Activated naive CD8-positive, alpha-beta T cell treated with anti-CD3 and anti-CD28 coated beads, Interleukin-2, amount 50 U/mL, for 24 hours (primary cell): ENCODE measurements at places on chromosomes 16 and 17.

DNA sequence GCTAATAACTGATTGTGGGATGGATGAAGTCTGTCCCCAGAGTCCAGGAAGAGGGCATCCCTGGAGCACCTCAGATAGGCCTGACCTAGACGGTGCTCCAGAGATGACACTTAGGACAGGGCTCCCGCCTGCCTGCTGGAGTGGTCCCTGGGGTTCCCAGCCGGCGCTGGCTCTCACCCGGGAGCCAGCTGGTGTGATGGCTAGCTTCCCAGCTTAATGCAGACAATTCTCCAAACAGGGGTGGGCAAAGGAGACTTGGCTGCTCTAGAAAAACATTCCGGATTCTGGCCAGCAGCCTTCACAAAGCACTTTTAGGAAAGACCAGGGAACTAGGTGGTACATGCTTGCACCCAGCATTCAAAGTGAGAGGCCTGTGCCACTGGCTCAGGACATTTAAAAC is 18.6 kb downstream of the ACE start:
- no peak for DNase-seq

- no peak for DNase-seq
Measured at GRCh38 chr16:26642047-26642664, 424.6 kb upstream of the C16orf82 start.

GRCh38 chr16:85401917-85402766 is 211.0 kb upstream of the GSE1 start:
- no peak for DNase-seq

- no peak for DNase-seq
Measured at GRCh38 chr17:16923097-16923903, 48.6 kb downstream of the TNFRSF13B start.

DNA sequence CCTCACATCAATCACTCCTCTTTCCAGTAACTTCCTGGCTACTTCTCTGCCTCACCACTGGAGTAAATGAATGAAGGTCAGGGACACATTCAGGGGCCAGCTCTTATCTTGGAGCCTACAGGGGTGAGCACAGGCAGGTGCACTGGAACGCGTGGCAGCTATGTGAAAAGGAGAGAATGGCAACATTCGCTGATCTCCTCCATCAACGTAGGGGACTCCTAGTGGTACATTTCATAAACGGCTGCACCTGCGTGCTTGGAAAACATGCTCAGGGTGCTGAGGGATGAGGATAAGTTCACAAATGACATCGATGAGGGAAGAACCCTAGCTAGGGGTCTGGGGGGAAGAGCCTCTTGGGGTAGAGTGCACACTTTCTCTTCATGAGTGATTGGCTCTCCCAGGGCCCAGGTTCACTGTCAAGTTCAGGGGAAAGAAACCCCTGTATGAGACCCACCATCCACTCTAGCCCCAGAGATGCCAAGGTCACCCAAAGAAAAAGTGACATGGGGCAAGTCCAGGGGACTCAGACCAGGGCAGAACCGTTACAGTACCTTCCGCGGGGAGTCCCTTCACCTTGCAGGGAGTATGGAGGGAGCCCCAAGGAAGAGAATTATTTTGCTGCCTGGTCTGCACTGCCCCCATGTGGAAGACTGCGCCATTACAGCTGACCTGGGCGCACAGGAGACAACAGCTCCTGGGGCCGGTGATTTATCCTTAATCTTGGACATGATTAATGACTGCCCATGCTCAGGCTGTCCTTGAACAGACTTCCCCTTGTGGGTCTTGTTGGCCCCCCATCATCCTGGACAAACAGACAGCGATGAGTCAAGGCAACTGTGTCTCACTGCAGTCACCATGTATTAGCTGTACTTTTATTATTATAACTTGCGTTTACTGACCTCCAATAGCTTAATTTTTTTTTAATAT is 30.1 kb downstream of the VAC14 start:
- DNase-seq, result peak; percentile 70

DNA sequence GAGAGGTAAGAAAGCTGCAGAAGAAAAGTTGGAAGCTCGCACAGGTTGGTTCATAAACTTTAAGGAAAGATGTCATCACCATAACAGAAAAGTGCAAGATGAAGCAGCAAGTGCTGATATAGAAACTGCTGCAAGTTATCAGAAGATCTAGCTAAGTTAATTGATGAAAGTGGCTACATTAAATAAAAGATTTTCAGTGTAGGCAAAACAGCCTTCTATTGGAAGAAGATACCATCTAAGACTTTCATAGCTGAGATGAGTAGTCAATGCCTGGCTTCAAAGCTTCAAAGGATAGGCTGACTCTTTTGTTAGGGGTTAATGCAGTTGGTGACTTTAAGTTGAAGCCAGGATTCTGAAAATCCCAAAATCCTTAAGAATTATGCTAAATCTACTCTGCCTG is 24.0 kb downstream of the CYLD start:
- no peak for DNase-seq

DNA sequence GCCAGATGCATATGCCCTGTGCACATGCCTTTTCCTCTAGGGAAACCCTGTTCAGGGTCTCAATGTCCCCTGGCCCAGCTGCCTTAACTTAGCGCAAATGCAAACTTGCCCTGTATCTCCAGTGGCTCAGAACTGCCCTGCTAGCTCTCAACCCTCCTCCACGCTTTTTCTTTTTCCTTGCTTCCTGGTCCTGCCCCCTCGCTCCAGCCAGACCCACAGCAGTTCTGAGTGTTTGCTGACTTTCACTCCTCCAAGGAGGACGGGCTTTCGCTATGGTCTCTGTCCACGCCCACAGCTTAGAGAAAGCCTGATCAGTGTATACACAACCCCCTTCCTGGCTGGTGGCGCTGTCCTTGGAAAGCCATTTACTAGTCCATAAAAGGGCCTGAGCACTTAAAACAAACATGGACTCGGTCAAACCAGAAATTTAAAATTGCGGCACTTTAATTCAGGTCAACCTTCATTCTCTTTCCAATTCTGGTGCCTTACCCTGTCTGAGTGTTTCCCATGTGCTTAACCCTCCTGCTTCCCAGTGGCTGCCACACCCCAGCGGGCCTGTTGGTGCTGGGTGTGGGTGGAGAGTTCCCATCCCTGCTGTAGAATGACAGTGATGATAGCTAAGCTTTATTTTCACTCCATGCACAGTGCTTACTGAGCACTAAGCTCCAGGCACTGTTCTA is 15.6 kb upstream of the TMEM98 start:
- no peak for DNase-seq

GRCh38 chr16:22380529-22380928 is 6.1 kb upstream of the CDR2 start:
- no peak for DNase-seq

- DNase-seq, result no peak
Measured at GRCh38 chr17:76683011-76683755, 27.6 kb downstream of the MXRA7 start.

DNA sequence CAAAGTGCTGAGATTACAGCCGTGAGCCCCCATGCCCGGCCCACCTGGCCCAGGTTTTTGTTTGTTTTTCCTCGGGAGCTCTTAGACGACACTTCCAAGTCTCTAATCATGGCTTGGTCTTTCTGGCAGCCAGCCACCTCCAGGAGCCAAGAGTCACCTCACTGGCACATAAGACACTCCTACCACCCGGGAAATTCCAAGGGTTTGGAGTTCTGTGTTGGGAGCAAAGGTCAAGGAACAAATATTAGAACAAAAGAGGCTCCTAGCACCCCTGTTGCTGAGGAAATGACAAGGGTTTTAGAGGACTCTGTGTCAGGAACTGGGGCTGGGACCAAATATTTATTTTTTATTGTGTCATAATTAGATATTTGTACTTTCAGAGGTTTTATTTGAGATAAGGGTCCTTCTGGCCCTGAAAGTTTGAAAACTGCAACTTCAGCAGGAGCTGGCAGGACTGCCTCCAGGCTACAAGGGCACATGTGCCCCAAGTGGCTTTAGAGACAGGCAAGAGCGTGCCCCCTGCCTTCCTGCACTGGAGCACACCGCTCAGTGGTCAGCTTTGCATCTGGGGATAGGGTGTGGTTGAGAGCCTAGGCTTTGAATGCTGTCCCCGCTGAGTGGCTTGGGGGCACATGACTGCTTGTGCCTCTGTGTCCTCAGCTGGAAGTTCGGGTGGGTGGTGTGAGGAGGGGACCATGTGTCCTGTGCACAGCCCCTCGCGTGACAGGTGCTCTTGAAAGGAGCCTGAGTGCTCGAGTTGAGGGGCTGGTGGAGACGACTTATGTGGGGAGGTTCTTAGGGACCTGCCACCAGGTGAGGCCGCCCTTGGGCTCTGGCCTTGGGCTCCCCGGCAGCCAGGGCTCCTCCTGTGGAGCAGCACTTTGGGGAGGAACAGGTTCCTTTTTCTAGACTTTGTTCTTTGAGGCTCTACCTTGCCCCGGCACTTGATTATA is 29.7 kb downstream of the MGRN1 start:
- no peak for DNase-seq

DNA sequence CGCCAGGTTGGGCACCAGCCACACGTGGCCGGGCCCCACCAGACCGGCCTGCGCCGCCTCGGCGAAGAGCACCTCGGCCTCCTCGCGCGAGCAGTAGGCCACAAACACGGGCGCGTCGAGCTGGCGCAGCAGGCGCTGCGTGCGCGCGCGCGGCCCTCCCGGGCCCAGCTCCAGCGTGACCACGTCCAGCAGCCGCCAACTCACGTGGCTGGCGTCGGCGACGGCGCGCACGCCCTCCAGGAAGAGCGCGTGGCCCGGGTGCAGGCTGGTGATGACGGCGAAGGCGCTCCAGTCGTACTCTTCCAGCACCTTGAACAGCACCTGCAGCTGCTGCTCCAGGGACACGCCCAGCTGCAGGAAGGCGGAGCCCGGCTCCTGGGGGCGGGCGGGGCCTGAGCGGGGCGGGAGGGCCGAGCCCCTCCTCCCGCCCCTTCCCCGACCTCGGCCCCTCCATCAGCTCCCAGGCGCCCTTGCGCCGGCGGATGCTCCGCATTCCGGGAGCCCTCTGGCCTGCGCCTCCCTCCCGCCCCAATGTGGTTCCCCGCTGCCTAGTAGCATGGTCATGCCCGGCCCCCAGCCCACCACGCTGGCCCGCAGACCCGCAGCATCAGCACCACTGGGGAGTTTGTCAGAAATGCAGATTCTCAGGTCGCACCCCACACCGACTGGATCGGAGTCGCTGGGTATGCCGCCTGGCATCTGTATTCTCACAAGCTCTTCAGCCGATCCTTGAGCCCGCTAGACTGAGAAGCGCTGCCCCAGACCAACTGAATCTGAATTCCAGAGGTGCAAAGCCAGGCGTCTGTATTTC is 7.2 kb downstream of the GRIN2C start:
- peak; percentile 57 for DNase-seq

GRCh38 chr17:74055508-74056160 is 147.8 kb upstream of the RPL38 start:
- no peak for DNase-seq

DNA sequence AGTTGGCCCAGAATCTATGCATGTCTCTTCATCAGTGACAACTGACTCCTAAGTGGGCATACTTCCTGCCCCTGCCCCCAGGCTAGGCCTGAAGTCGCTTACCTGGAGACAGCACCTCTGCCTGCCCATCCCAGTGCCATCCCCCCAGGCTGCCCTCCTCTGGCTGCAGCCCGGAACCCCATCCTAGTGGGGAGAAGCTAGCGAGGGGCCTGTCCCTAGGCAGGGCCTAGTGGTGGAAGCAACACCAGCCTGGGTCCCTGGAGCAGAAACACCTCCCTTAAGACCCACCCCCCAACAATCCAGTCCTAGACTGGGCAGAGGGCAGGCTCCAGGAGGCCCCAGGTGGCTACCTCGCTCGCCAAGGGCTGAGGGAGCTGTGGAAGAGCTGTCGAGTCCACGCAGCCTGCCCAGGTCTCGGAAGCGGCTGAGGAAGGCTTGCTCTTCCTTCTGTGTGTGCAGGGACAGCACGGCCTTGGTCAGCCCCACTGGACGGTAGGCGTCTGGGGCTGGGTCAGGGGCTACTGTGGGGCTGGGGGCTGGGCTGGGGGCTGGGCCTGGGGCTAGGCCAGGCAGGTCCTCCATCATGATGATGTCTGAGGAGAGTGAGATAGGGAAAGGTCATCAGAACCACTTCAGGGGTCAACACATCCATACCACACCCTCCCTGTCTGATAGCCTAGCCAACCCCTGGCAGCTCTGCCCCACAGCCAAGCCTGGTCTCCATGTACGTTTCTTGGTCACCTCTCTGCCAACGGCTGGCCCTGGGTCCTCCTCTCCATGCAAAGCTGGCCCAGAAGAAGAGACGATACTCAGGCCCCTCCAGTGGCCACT is 7.6 kb downstream of the PER1 start:
- DNase-seq, result no peak

DNA sequence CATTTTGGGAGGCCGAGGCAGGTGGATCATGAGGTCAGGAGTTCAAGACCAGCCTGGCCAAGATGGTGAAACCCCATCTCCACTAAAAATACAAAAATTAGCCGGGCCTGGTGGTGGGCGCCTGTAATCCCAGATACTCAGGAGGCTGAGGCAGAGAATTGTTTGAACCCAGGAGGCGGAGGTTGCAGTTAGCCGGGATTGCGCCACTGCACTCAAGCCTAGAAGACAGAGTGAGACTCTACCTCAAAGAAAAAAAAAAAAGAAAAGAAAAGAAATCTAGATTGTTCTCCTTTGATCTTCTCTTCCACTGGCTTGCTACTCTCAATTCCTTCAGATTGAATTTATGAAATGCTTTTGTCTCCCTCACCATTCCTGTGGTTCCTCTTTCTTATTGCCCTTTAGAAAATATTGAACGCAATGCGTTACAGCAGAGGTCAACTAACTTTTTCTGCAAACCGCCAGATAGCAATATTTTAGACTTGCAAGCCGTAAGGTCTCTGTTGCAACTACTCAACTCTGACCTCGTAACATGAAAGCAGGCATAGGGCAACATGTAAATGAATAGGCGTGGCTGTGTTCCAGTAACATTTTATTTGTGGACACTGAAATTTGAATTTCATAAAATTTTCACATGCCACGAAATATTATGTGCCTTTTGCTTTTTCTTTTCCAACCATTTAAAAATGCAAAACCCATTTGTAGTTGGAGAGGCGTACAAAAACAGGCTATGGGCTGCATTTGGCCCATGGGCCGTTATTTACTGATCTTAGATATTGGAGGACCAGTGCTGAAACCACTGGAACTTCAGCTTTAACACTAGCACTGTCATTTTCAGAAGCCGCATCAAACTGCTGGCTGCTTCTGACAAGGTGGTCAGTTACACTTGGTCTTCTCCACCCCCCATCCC is 24.8 kb downstream of the PITPNC1 start:
- no peak for DNase-seq

DNA sequence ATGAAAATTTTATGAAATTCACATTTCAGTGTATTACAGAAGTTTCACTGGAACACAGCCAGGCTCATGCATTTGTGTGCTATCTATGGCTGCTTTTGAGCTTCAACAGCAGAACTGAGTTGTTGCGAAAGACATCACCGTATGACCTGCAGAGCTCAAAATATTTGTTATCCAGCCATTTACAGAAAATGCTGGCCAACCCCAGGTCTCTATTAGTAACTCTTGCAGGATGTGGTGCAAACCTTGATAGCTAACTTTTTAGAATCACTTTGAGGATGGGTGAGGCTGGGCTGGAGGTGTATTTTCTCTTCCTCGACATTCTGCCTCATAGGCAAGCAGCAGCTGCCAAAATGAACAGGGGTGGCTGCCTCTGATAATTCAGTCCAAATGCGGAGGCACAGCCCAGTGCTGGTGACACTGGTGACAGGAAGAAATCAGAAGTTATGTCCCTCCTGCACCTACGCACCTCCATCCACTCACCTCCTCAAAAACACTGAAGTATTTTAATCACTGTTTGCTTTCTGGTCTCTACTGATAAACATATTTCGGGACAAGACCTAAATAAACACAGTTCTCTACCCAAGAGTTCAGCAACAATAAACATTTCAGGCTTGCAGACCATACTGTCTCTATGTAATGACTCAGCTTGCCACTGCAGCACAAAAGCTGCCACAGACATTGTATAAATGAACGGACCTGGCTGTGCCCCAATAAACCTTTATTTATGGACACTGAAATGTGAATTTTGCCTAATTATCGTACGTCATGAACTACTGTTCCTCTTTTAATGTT is 28.5 kb downstream of the ARHGAP17 start:
- DNase-seq, result no peak

GRCh38 chr16:71645450-71645849 is 19.5 kb downstream of the MARVELD3 start:
- DNase-seq, result no peak
